Endothelial cell (in vitro differentiated cells): ENCODE measurements at places on chromosomes 3 and 15. TPM values are rescaled to one million over a fixed set of nuclear protein-coding genes. Genes with fewer than 3 reads are reported as not detected.
A peak's percentile ranks its signal among the peaks of the same experiment; 100 is the strongest.

GRCh38 chr3:61537366-61537765 lies 24.0 kb upstream of the PTPRG start:
- peak; percentile 11 for DNase-seq

GRCh38 chr3:100403362-100404249 lies 2.3 kb downstream of the LNP1 start:
- DNase-seq, result no peak

- no peak for DNase-seq
Observed at GRCh38 chr3:20696388-20697150, 510.6 kb upstream of the SGO1 start.

DNA sequence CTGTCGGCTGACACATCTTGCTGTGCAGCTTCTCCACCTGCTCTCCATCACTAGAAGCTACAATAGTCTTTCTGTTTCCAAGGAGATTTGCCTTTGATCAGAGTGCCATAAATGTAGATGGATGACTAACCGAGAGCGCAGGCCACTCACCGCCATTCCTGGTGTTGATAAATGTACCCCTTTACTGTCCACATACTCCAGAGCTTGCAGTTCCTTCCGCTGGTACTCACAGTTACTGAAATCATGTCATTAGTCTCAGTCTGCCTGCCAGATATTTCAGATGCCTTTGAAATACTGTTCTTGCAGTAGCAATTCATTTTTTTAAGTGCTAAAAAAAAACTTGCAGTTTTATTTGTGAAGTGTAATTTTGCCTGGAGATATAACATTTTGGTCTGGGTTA lies 72.3 kb downstream of the BLM start:
- DNase-seq, result no peak

- no peak for DNase-seq
Observed at GRCh38 chr3:191047930-191048329, 151.1 kb upstream of the OSTN start.

- peak; percentile 28 for DNase-seq
Observed at GRCh38 chr3:171187706-171188290, 161.3 kb upstream of the SLC2A2 start.

DNA sequence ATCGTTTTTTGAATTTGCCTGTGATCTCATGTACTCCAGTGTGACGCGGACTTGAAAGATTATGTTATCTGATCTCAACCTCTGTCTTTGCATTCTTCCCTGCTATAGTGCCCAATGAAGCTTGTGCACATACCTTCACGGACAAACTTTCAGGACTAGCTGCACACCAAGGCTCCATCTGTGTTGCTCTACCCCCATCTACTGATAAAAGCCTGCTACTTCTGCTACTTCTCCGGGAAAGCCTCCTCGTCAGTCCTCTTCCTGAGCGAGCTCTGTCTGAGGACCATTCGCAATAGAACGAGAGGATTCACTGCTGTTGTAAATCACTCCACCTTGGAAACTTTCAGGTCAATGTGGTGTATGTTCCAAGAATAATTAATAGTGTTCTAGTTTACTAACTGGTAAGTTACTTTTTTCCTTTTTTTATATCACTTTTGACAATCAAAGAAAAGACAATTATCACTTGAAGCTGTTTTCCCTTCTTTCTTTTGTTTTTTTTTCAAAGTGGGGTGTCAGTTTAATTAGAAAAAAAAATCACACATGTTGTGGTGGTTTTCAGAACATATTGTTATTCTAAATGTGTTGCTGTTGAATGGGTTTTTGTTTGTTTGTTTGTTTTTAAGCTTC lies 217.6 kb downstream of the ARRDC4 start:
- DNase-seq, result peak; percentile 65

- no peak for DNase-seq
Observed at GRCh38 chr15:68151277-68151676, 53.9 kb downstream of the CALML4 start.

DNA sequence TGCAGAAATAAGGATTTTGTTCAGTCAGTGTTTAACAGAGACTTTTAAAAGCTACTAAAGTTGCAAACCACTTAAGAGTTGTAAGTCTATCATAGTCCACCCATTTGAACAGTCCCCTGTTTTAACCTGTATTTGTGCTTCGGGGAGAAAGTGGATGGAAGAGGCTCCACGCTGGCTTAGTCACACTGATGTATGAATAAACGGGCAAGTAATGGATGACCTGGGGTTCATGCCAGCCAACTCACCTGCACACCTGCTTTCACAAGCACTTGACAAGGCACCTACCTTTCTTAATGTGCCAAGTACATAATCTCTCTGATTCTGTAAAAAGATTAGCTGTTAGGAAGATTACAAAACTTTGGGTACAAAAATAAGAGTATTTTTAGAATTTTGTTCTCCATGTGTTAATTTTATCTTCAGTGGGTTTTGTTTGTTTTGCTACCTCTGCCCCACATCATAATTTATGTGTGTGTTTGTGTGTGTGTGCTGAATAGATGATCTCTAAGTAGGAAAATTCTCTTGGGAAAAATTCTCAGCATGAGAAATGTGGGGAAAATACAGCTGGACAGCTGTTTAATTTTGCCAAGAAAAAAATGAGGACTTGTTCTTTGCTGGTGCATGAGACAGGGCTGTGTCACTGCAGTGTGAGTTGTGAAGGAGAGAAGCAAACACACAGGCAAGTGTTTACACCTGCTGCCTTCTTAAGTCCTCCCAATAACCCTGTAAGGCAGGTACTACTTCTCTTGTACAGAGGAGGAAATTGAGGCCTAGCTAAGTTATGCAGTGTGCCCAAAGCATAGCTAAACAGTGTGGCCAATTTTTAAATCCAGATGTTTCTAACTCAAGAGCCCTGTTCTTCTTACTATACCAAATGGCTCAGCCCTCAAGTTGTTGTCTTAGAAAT lies 181.2 kb upstream of the IL12A start:
- DNase-seq, result no peak

DNA sequence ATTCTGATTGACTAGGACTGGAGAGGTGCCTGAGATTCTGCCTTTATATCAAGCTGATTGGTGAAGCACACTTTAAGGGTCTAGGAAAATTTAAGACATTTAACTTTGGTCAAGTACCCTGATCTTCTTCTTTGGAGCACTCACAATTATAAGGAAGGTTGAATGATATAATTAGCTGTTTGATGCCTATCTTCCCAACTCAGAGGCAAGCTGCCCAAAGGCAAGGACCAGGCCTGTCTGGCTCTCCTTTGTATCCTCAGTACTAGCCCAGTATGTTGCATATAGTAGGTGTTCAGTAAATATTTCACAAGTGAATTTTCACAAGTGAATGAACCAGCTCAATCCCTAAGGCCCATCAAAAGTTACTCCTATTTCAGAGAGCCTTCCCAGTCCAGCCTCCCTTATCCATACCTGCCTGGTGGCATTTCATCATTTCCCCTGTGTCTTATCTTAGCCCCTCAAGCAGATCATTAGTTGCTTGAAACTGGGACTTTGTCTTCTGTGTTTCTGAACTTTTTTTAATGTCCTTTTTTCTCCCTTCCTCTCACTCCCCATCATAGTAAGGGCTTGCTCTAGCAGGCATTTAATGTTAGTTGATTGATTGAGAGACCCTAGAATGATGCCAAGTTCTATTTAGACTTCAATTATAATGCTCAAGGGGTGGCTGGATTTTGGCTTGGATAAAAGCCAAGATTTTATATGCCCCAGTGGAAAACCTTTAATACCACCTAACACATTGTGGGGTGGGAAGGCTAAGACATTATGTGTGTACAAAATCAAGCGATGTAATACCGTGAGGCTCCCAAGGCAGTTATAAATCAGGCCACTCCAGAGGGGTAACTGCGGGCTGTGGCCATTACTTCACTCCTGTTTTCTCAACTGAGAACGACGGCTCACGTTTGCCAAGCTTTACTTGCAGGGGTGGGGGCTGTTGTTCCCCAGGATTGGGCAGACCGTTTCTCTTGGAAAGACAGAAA lies 43.2 kb upstream of the BOC start:
- DNase-seq, result no peak

DNA sequence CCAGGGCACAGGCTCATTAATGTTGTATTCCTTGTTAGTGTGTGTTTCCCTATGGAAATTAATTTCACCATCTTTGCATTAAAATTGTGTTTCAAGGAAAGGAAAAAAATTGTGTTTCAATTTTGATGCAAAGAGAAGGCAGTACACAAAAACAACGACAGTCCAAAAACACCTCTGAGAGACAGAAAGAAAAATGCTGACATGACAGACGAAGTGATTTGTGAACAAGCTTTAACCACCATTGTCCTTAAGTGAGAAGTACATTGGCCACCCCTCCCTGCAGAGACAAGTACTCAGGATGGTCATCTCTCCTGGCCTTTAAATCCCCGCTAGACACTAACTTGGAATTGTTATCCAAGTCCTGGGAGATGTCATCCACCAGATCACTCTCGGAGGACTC lies 50.2 kb upstream of the MTMR10 start:
- DNase-seq, result no peak

DNA sequence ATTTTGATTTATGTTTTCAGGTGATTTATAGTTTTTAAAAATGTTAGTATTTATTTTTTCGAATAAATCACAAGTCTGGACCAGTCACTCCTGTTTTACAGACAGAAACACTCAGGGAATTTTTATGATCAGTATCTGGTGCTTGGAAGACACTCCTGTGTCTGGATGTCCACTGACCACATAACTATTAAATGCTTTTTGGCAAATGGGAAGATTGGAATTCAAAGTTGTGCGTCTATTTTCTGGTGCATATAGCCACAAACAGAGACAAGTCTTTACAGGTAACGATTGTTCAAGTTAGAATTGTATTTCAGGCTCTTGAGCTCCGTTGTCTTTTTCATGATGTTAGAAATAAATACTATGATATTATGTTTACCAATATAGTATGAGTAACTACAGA lies 12.2 kb downstream of the CP start:
- no peak for DNase-seq

DNA sequence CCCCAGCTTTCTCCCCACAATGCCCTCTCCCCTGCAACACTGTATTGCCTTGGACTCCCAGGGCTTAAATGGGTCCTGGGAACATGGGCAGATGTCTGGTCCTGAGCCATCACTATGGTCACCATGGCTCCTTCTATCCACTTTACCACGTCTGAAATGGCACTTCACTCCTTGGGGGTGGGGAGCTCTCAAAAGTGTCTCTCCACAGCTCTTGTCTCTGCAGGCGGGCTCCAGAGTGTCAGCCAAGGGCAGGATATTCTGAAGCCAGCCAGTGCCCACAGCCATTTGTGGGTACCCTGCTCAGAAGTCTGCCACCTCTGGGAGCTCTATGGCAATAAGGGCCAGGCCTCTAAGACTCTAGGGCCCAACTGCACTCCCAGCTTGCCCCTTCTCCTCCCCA lies 163.9 kb downstream of the PPM1L start:
- no peak for DNase-seq

- DNase-seq, result no peak
Observed at GRCh38 chr3:169227911-169228310, 435.6 kb downstream of the MECOM start.

GRCh38 chr3:158631981-158632380 lies 12.3 kb upstream of the GFM1 start:
- no peak for DNase-seq

GRCh38 chr15:74664028-74664616 lies 31.7 kb downstream of the EDC3 start:
- DNase-seq, result no peak

- DNase-seq, result no peak
Observed at GRCh38 chr15:60580650-60581376, 101.9 kb upstream of the ICE2 start.

DNA sequence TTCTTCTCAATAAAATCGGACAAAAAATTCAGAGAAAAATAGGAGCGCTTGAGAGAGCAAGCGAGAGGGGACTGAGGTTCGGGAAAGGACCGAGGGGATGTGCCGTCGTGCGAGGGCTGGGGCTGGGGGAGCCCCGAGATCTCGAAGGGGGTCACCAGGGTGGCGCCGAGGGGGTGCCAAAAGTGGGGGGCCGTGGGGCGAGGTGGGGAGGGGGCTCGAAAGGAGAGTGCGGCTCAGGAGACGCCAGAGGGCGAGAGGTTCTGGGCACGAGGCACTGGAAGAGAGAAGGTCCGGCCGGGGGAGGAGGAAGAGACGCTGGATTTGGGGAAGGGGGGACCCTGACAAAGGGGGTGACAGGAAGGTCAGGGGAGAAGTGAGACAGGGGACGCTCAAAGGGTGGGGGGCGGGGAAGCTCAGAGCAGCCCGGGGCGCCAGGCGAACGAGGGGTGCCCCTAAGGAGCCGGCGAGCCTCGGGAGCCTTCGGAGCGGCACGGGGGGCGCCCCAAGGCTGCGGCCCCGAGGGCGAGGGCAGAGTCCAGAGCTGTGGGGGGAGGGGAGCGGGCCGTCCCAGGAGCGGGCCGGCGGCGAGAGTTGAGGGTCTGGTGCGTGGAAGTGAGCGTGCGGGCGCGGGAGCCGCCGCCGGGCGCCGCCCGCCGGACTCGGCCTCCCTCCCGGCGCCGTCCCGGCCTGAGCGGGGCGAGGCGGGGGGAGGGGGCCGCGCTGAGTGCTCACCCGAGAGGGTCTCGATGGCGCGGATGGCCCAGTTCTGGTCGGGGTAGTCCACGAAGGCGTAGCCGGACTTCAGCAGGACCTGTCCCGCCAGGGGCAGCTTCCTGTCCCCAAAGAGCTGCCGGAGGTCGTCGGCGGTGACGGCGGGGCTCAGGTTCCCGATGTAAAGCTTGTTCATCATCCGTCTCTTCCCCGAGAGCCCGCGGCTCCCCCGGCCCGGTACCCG lies 514 bp downstream of the IGF2BP2 start:
- peak; percentile 53 for DNase-seq

DNA sequence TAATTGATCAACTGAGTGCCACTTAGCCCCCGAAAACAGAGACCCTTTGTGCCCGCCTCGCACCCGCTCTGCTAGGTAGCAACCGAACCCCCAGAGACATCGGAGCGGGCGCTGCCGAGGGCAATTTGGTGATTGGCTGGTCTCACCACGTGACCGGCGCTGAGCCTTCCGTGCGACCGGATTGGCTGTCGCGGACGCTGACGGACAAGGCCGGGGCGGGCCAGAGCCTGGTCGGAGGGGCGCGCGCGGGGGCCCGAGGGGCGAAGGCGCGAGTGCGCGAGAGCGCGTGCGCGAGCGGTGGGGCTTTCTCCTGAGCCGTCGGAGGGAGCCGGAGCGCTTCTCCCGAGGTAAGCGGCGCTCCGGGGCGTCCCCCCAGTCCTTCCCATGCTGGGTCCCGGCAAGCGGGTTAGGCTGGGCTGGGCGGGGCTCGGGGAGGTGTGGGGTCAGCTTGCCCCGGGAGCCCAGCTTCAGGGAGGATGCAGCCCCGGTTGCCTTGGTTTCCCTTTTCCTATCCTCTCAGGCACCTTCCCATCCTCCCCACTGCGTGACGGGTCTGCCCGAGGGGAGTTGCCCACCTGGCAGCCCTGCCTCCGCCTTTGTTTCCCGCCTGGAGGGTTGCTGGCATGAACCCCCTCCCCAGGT lies at the start of gene TMEM108:
TMEM108 (plus strand) TSS at position 303 of the 642 bp plus-strand sequence.
- DNase-seq, result peak; percentile 94

GRCh38 chr3:26838026-26838425 lies 215.5 kb downstream of the LRRC3B start:
- no peak for DNase-seq

Gene SPINT1
- 28.6 TPM for total RNA-seq

Gene UROC1
- total RNA-seq, result not detected

Gene NRG4
- total RNA-seq, result 2.7 TPM

Gene GUCA1C
- not detected for total RNA-seq

Gene HHLA2
- not detected for total RNA-seq

Gene LYSMD4
- 13.1 TPM for total RNA-seq

Gene CPN2
- total RNA-seq, result not detected

Gene SEMA3B
- total RNA-seq, result 1.7 TPM

Gene ERC2
- 20.5 TPM for total RNA-seq

Gene EPHB1
- 5.7 TPM for total RNA-seq

Gene AHSG
- total RNA-seq, result not detected
